ENCODE measurements at places on chromosomes 2 and 18.
A peak's percentile ranks its signal among the peaks of the same experiment; 100 is the strongest.

DNA sequence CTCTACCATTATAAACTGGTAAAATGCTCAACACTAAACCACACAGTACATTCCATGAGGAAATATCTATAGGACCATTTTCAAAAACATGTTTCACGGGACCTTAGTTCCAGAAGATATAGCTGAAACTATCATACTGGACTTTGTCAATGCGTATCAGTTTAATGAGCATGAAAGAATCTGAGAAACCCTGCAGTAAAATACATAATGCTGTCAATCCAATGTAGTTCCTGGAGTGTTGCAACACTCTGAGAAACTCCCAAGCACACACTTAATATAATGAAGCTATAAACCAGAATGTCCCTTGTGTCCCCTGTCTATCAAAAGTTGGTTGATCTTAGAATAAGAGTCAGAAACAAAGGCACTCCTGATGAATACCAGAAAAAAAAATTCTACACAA, 16.2 kb downstream of the IWS1 start:
- no peak overlapping the region for H3K4me3 ChIP-seq
- no peak overlapping the region for H3K27ac ChIP-seq
- H3K4me1 ChIP-seq: peaks cover 40% of the 10 kb centered on the region
- no peaks in the 10 kb centered on the region for H3K27me3 ChIP-seq
- DNase-seq: no peak

- H3K4me3 ChIP-seq: no peak overlapping the region
- no peaks in the 10 kb centered on the region for H3K27me3 ChIP-seq
- DNase-seq: no peak
- H3K36me3 ChIP-seq: no peaks in the 10 kb centered on the region
- H3K4me1 ChIP-seq: no peaks in the 10 kb centered on the region
These were observed 419.9 kb downstream of the TDRD15 start for GRCh38 chr2:21543630-21544029.

GRCh38 chr18:55234366-55235093, 275.3 kb upstream of the CCDC68 start:
- H3K27ac ChIP-seq: no peak overlapping the region
- peak; percentile 54 for DNase-seq
- no peaks in the 10 kb centered on the region for H3K36me3 ChIP-seq

DNA sequence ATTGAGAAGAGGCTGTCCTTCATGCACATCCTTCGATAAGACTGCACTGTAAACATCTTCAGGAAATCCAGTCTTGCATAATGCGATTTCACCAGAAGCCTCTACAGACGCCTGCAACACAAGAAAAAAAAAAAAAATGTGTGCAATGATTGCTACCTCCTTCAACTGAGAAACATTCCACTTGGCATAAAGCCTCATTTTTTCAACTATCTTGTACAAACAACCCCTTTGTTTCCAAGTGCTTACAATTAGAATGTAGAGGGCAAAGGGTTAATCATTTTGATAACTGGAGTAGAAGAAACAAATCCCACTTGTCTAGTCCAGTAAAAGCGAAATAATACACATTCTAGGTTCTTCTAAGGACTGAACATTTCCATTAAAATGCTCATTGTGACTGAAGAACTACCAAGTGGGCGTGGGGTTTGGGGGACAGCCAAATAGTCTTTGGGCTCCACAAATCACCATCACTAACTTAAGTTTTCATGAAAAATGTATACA, 29.2 kb downstream of the CDH2 start:
- no peaks in the 10 kb centered on the region for H3K36me3 ChIP-seq
- no peaks in the 10 kb centered on the region for H3K4me1 ChIP-seq
- no peak for DNase-seq
- no peak overlapping the region for H3K27ac ChIP-seq

GRCh38 chr2:182182436-182182835, 196.8 kb downstream of the PPP1R1C start:
- H3K36me3 ChIP-seq: no peaks in the 10 kb centered on the region
- H3K27me3 ChIP-seq: peaks cover 11% of the 10 kb centered on the region
- no peak for DNase-seq
- no peaks in the 10 kb centered on the region for H3K4me1 ChIP-seq
- H3K27ac ChIP-seq: no peak overlapping the region
- no peak overlapping the region for H3K4me3 ChIP-seq

Data from activated naive CD8-positive, alpha-beta T cell treated with anti-CD3 and anti-CD28 coated beads, Interleukin-2, amount 10 ng/mL, durations not matched to agents 7 days and 5 days (primary cell).